Neural progenitor cell (in vitro differentiated cells): ENCODE measurements at places on chromosomes 7 and 10. TPM values are rescaled to one million over a fixed set of nuclear protein-coding genes. Genes with fewer than 3 reads are reported as not detected.

DNA sequence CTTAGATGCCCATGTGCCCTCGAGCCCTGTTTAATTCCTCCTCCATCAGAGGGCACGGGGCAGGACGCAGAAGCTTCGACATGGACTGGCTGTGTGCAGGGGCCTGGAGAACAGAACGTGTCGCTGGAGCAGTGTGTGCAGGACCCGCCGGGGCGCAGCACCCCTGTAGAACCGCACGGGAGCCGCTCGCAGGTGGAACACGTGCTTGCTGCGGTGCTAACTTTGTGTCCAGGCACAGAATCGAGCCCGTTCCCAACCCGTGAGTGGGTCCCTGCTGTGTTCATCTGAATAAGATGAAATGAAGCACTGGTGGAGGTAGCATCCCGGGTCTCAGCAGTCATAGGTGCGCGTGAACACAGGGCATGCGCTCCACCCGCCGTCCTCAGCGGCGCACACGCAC, 116.9 kb downstream of the WDR37 start:
- no peaks in the 10 kb centered on the region for H3K4me1 ChIP-seq
- DNase-seq: no peak
- no peaks in the 10 kb centered on the region for H3K27me3 ChIP-seq

DNA sequence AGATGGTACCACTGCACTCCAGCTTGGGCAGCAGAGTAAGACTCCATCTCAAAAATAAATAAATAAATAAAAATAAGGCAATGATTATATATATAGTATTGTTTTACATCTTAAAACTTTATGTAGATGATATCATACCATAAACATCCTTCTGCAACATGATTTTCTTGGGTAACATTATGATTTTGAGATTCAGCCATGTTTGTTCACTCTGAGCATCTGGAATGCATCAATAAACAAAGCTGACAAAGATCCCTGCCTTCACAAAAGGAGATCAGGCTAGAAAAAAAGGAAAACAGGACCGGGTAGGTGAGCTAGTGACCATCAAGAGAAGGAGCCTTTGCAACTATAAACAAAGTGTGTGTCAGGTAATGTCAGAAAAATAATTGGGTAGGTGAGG, 31.9 kb upstream of the KAT6B start:
- H3K27me3 ChIP-seq: no peaks in the 10 kb centered on the region
- H3K27ac ChIP-seq: no peak overlapping the region
- no peak for DNase-seq
- H3K4me3 ChIP-seq: no peak overlapping the region

GRCh38 chr10:128310971-128311658, 184.9 kb upstream of the MKI67 start:
- H3K4me1 ChIP-seq: peaks cover 51% of the 10 kb centered on the region
- no peaks in the 10 kb centered on the region for H3K27me3 ChIP-seq
- DNase-seq: peak; percentile 74
- no peak overlapping the region for H3K4me3 ChIP-seq
- H3K36me3 ChIP-seq: no peaks in the 10 kb centered on the region
- no peak overlapping the region for H3K27ac ChIP-seq

- peak overlapping the region; percentile 89 for H3K4me3 ChIP-seq
- peak; percentile 70 for DNase-seq
- H3K27me3 ChIP-seq: no peaks in the 10 kb centered on the region
- no peaks in the 10 kb centered on the region for H3K36me3 ChIP-seq
- H3K27ac ChIP-seq: no peak overlapping the region
These were observed 1.9 kb downstream of the TET1 start for GRCh38 chr10:68561865-68562649.

GRCh38 chr7:124188576-124188975, 155.7 kb upstream of the TMEM229A start:
- no peaks in the 10 kb centered on the region for H3K36me3 ChIP-seq
- H3K27me3 ChIP-seq: no peaks in the 10 kb centered on the region

DNA sequence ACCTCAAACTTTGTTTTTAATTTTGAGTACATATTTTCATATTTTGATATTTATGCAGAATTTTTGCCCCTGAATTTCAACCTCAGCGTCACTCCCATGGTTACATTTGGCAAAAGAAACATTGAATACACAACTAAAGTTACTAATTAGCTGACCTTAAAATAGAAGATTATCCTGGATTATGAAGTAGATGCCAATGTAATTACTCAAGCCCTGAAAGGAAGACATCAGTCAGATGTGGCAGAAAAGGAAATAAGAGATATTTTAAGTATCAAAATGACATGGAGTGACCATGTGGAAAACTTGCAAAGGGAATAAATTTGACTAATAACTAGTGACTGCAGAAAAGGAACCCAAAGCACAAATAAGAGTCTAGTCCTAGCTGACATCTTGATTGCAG, 701.3 kb upstream of the KCND2 start:
- no peak overlapping the region for H3K27ac ChIP-seq
- no peak overlapping the region for H3K4me3 ChIP-seq

DNA sequence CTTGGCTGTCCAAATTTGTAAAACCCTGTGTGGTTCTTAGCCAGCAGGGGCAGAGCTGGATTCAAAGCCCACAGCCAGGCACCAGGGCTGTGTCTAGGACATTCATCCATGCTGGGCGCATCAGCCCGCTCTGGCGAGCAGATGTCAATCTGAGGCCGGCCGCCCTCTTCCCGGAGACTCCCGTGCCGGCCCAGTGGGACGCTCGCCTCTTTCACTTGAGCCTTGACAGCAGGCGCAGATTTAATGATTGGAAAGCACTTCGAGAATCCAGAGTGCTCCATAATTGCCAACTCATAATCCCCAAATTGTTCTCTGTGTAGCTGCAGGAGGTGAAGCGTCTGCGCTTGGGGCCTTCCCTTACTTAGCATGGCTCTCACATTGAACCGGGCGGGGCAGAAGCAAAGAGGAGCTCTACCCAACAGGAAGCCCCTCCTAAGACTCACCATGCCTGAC, 36.7 kb downstream of the SLIT1 start:
- H3K4me1 ChIP-seq: peaks cover 32% of the 10 kb centered on the region
- no peaks in the 10 kb centered on the region for H3K27me3 ChIP-seq
- H3K4me3 ChIP-seq: no peak overlapping the region
- H3K36me3 ChIP-seq: no peaks in the 10 kb centered on the region

DNA sequence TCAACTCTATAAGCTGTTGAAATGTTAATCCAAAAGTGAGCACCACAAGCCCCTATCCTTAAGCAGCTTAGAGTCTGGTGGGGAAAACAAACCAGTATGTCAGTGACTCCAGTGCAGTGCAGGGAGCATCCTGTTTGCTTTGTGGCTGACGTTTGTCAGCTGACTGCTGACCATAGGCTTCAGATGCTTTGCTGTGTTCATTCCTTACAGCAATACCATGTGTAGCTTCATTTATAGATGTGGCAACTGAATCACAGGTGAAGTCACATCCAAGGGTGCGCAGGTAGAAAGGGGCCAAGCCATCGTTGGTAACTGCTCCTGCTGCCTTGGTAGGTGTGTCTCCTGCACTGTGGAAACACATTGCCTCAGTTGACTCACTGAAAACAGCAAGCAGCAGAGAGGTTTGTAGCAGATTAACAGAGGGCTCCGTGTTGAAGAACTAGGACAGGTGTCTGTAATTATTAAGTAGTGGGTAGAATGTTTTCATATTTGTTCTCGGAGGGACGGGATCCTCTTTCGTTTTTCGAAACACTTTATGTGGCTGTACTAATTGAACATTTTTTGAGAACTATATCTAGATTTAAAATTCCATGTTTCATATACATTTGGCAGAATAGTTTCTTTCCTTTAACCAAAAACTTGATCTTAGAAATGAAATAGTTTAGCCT, 2.0 kb downstream of the INSIG1 start:
- H3K4me1 ChIP-seq: peaks cover 23% of the 10 kb centered on the region
- H3K36me3 ChIP-seq: peaks cover 25% of the 10 kb centered on the region
- no peaks in the 10 kb centered on the region for H3K27me3 ChIP-seq
- peak overlapping the region; percentile 75 for H3K27ac ChIP-seq
- peak overlapping the region; percentile 90 for H3K4me3 ChIP-seq
- DNase-seq: peak; percentile 56

GRCh38 chr7:156004265-156005201, 192.3 kb upstream of the SHH start:
- H3K27ac ChIP-seq: no peak overlapping the region
- no peak for DNase-seq
- H3K4me3 ChIP-seq: no peak overlapping the region
- H3K27me3 ChIP-seq: no peaks in the 10 kb centered on the region
- no peaks in the 10 kb centered on the region for H3K4me1 ChIP-seq

- DNase-seq: peak; percentile 65
- no peak overlapping the region for H3K27ac ChIP-seq
- no peak overlapping the region for H3K4me3 ChIP-seq
- peaks cover 17% of the 10 kb centered on the region for H3K4me1 ChIP-seq
These were observed 59.0 kb downstream of the PALD1 start for GRCh38 chr10:70537398-70538194.

- H3K36me3 ChIP-seq: no peaks in the 10 kb centered on the region
- DNase-seq: no peak
- H3K27ac ChIP-seq: no peak overlapping the region
These were observed 395.6 kb downstream of the TNS3 start for GRCh38 chr7:47186316-47186715.

- no peak for DNase-seq
- no peaks in the 10 kb centered on the region for H3K36me3 ChIP-seq
- H3K27me3 ChIP-seq: no peaks in the 10 kb centered on the region
- H3K27ac ChIP-seq: no peak overlapping the region
- no peak overlapping the region for H3K4me3 ChIP-seq
- H3K4me1 ChIP-seq: no peaks in the 10 kb centered on the region
These were observed 318.5 kb downstream of the DOCK4 start for GRCh38 chr7:111887734-111888133.

DNA sequence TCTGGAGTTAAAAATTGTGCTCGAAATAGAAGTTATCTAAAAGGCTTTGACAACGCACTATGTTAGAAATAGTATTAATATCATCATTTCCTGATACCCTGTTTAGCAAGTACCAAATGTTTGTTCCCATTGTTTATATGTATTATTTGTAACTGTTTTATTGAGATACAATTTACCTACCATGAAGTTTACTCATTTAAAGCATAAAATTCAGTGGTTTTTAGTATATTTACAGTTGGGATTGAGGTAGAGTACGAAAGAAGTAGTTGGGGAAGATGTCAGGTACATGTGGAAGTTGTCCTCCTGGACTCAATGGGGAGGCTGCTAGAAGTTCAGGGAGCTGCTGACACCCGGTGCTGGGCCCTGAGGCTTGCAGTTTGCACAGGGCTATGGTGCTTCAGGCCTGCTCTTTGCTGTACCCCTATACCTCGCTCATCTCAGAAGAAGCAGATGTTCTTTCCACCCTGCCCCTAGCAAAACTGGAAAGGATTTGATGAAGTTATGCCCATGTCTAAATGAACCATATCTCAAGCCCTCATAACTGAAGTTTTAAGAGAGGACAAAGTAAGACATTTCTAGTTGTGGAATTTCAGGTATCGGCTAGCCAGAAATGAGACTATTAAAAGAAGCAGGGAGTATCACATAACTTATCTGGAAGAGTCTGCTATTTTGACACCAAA, 25.2 kb upstream of the WNT16 start:
- H3K36me3 ChIP-seq: no peaks in the 10 kb centered on the region
- H3K4me3 ChIP-seq: no peak overlapping the region
- no peaks in the 10 kb centered on the region for H3K27me3 ChIP-seq
- no peak for DNase-seq

DNA sequence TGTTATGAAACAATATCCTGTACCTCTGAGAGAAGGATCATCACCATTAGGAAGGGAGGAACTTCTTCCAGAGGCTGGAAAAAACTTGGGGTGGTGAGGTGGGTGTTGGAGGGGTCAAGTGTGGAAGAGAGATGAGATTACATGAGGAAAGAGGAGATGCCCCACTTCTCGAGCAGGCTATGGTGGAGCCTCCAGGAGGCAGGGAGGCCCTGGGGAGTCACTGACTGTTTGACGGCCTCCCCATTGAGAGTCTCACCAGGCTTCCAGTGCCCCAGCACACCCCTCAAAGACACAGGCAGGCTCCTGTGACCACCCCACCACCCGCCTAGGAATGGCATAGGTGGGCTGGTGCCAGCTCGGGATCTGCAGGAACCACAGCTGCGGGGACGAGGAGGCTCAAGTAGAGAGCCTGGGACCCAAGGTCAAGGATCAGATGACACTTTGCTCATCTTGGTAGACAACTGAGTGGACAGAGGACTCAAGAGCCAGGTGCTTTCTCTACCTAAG, 185.3 kb upstream of the GDF10 start:
- no peak overlapping the region for H3K4me3 ChIP-seq
- no peak for DNase-seq
- no peaks in the 10 kb centered on the region for H3K27me3 ChIP-seq
- H3K4me1 ChIP-seq: no peaks in the 10 kb centered on the region

GRCh38 chr7:7920056-7920455, 48.5 kb upstream of the GLCCI1 start:
- H3K36me3 ChIP-seq: no peaks in the 10 kb centered on the region
- no peak overlapping the region for H3K4me3 ChIP-seq
- H3K27ac ChIP-seq: no peak overlapping the region
- no peak for DNase-seq
- H3K4me1 ChIP-seq: peaks cover 41% of the 10 kb centered on the region

DNA sequence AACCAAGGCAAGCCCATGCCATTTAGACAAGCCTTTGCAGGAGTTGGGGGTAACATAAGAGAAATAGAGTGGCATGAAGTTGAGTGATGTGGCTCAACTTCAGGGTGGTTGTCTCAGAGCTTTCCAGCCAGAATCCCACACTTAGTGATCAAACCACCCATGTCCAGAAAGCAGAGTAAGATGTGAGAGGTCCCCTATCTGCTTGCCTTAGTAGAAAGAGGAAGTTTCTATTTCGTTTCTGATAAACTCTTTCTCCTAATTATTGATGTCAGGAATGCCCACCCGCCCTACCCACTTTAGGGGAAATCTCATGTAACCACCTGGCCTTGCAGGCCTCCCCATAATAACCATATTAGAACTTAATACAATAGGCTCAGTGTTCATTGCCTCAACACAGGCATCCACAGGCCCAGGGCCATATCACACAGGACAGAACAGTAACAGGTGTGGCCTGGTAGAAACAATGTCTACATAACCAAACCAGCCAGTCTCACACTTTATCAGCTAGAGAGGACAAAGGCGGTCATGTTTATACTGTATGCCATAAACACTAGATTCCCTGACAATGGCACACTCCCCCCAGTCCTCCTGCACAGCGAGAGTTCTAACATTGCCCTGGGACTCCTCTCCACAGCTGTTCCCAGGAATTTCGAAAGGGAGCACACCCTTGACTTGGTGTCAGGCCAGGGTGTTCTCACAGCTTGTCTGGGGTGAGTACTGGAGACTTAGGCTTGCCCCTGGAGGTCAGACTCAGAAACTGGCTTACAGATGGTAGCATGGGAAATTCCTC, 364.4 kb downstream of the CXCL12 start:
- H3K27me3 ChIP-seq: no peaks in the 10 kb centered on the region
- no peaks in the 10 kb centered on the region for H3K36me3 ChIP-seq
- no peak for DNase-seq
- H3K27ac ChIP-seq: no peak overlapping the region
- H3K4me1 ChIP-seq: peaks cover 20% of the 10 kb centered on the region

DNA sequence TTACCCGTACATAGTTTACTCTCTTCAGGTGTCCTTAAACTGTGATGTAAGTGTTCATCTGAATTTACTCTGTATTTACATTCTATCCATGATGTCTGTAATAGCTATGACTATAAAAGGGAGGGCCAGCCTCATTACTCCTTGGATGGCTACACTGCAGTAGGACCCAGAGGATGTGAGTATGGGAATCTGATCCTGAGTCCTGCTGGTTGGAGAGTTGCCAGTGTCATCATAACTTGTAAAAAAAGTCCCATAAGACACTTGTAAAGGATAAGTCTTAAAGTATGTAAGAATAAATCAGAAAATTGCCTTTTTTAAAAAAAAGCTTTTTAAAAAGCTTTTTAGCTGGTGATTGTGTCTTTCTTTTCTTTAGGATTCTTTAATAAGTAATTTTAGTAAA, 95.4 kb downstream of the PPP1R9A start:
- DNase-seq: no peak
- H3K4me3 ChIP-seq: no peak overlapping the region
- peaks cover under 1% of the 10 kb centered on the region for H3K4me1 ChIP-seq

Gene OR2A12
- not detected in 2 replicates for total RNA-seq

Gene KIFBP
- total RNA-seq: 27.3 and 44.9 TPM in 2 replicates

Gene PDZD7
- 0.25 TPM in 1 of 2 replicates, not detected in the other for total RNA-seq

Gene TMEM229A
- 0.06 TPM in 1 of 2 replicates, not detected in the other for total RNA-seq

Gene CAV2
- total RNA-seq: 0.37 and 0.56 TPM in 2 replicates

Gene ADCY1
- 7.4 and 8.5 TPM in 2 replicates for total RNA-seq
